COR-L47 (cell line): ENCODE measurements at places on chromosomes 7 and 10.
A peak's percentile ranks its signal among the peaks of the same experiment; 100 is the strongest.

DNA sequence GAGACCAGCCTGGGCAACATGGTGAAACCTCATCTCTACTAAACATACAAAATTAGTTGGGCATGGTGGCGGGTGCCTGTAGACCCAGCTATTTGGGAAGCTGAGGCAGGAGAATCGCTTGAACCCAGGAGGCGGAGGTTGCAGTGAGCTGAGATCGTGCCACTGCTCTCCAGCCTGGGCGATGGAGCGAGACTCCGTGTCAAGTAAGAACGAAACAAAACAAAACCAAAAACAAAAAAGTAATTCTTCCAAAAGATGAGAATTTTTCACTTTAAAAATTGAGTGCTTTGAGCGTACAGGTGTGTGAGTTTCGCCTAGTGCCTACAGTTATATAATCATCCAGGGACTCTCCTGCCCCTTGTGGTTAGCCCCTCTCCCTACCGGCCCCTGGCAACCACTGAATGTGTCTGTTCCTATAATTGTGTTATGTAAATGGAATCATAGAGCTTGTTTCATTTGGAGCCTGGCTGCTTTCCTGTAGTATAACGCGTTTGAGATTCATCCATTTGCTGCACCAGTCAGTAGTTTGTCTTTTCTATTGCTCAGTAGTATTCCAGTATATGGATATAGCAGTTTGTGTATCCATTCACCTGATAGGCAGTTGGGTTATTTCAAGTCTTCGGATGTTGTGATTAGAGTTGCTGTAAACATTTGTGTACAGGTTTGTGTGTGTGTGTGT, 80.0 kb downstream of the RBM33 start:
- DNase-seq: no peak

DNA sequence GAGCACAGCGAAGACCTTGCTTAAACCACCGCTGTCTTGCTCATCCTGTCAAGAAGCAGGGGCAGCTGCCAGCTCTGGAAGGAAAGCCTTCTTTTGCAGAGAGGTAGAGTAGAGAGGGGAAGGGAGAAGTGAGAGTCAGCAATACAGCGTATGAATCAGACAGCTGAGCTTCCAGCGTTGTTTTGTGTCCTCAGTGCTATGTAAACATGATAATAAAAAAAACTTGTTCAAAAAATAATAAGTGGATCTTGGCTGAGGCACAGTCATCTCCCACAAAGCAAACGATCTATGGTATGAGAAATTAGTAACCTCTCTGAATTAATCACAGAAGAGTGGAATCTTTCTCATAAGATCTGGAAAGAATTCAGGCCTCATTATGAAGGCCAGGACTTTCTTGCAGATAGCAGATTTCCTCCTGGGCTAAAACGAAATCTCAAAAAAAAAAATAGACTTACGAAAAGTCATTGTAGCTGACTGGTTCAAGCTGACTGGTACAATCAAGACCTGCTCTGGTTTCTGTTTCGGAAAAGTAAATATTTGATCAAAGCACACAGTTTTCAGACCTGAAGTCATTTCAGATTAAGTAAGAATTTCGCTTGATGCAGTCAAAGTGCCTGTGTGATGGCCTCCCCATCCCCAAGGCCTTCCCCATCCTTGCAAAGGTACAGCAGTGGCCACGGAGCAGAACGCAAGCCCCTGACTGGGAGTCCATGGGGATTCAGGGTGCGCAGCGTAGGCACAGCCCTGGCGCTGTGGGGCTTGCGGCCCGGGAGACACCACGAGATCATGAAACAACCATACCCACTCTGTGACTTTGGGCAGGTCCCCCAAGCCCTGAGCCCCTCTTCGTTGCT, 29.4 kb downstream of the CHST15 start:
- no peak for DNase-seq

GRCh38 chr7:85773116-85773728, 586.4 kb upstream of the SEMA3D start:
- no peak for DNase-seq

DNA sequence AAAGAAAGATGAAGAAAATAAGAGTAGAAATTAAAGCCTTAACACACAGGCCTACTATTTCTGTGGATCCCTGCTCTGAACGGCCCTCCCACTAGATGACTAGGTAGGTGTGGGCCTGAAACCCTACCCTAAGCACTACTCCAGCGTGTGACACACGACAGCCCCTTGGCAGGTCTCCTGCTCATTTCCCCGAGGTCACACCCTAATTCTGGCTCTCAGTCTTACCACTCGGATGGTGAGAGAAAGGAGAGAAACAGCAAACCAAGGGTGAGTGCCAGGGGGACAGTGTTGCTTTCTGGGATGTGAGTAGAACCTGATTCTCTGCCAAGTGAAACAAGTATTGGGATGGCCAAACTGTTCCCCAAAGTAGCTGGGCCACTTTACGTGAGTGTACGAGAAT, 12.1 kb downstream of the GALNTL5 start:
- DNase-seq: no peak

- DNase-seq: no peak
Measured at GRCh38 chr10:36425131-36425797, 700.1 kb upstream of the ANKRD30A start.

- DNase-seq: no peak
Measured at GRCh38 chr7:156753229-156753560, 112.6 kb downstream of the RNF32 start.

DNA sequence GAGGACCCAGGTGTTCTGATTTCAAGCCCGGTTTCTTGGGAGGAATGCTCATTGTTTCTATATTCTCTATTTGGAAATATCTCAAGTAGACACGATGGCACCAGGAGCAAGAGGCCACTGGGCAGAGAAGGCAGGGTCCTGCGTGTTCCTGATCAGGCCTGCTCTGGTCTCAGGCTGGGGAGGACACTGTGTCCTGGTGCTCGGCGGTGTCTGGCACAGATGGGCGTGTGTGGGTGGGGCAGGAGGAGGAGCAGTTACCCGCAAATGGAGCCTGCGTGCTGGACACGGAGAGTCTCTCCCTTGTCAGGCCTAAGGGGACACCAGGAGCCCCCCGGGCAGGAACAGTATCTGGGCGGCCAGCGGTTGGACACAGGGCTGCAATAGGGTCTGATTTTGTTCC, 25.9 kb upstream of the GOLGA7B start:
- no peak for DNase-seq

DNA sequence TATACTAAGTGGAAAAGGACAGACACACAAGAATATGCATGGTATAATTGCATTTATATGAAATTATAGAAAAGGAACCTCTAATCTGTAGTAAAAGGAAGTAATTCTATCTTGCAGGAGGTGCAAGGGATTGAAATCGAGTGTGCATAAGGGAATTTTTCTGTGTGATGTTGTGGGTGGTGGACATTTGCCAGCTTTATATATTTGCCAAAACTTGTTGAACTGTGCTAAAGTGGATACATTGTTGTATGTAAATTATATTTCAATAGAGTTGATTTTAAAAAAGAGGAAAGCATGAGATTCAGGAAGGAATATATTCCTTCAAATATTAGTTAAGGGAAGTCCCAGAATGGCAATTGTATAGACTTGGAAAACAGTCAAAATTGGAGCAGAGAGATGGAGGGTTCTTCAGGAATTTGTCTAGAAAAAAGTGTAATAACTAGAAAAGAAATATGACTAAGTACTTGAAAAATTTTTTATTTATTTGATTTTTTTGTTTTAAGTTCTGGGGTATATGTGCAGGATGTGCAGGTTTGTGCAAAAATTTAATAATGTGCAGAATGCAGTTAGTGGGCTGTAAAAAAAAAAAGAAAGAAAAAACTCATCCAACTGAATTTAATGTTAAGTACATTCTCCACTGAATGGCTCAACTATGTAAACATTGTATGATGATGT, 96.1 kb downstream of the ARL4A start:
- DNase-seq: no peak

DNA sequence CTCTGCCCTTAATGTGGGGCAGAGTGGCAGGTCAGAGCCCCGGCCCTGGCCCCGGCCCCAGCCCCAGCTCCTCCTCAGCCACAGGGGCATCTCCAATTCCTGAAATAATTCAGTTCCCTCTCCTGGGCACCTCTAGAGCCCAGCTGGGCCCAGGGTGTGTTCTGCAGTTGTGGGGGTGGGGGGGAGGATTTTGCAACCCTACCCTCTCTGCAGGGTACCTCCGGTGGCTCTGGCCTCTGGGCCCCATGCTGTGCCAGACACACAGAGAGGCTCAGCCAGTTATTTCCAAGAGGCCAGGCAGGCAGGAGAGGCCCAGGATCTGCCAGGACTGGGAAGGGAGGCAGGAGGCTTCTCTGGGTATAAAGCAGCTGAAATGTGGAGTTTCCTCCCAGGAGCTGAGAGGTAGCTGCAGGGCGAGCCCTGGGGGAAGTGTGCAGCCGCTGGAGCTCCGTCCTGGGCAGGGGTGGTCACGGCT, 47.9 kb downstream of the PWWP2B start:
- DNase-seq: peak; percentile 63

DNA sequence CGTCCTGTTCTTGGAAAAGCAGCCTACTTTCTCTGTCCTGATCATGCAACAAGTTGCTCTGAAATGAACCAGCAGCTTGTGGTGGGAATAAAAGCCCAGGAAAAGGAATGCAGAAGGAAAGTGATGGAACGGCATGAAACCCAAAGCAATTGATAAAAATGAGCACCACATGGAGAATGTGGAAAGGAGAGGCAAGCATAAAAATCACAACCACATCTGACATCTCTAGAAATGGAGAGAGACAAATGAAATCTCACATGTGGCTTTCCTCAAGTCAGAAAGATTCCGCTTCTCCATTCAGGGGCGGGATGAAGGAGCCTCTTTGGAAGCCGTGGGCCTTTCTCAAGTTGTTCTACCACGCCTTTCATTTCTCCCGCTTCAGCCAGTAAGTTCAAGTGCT, 631.7 kb upstream of the GALNT17 start:
- no peak for DNase-seq

DNA sequence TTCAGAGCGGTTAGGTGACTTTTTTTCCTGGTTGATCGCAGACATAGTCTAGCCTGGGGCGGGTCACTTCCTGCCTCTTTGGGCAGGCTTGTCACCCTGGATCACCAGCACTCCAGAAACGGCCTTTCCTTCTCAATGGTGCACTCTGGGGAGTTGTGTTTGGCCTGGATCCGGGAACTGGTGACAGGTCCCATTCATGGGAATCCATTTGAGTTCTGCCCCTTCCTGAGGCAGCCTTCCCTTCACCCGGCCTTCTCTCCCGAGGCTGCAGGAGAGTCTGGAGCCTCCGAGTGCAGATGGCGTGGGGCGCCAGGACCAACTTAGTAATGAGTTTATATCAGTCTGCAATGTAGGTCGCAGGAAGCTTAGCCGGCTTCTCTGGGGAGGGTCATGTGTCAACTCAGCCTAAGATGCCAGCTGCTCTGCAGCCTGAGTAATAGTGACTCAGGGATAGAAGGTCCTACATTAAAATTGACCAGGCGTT, 54.2 kb downstream of the TACR2 start:
- DNase-seq: no peak

- no peak for DNase-seq
Measured at GRCh38 chr7:29858191-29858951, 52.1 kb downstream of the WIPF3 start.

- DNase-seq: no peak
Measured at GRCh38 chr10:128263891-128264688, 137.9 kb upstream of the MKI67 start.

- DNase-seq: no peak
Measured at GRCh38 chr10:33238643-33239042, 95.8 kb downstream of the NRP1 start.

DNA sequence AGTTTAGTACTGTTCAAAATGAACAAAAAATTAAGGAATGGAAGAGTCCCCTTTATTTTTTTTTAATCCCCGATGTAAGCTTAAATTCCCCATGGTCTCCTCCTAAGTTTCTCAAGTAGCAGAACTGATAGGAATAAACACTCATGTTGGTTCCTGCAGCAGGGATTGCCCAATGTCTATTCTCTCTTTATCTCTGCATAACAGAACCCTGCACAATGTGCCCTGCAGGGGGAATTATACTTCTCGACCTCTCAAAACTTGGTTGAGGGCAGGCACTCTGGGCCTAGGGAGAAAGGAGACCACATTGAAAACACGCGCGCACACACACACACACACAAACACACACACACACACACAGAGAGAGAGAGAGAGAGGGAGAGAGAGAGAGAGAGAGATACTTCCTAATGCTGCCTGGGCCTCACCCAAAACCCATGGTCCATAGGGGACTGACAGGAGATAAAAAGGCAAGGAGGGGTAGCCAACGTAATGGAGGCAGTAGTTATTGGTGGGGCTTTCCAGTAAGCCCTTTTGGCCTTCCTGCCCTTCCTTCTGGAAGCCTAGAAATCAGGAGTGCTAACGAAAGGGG, 22.7 kb downstream of the JAZF1 start:
- no peak for DNase-seq

GRCh38 chr7:132580277-132580676, 4.0 kb upstream of the PLXNA4 start:
- no peak for DNase-seq

- no peak for DNase-seq
Measured at GRCh38 chr10:13139150-13139549, 22.2 kb upstream of the MCM10 start.

- DNase-seq: no peak
Measured at GRCh38 chr10:111233439-111233838, 156.6 kb downstream of the ADRA2A start.

GRCh38 chr7:143958781-143959180, 4.1 kb downstream of the OR2F1 start:
- DNase-seq: no peak

- no peak for DNase-seq
Measured at GRCh38 chr7:45986355-45987298, 65.6 kb upstream of the IGFBP3 start.

- DNase-seq: no peak
Measured at GRCh38 chr10:132506711-132507408, 30.7 kb upstream of the INPP5A start.

DNA sequence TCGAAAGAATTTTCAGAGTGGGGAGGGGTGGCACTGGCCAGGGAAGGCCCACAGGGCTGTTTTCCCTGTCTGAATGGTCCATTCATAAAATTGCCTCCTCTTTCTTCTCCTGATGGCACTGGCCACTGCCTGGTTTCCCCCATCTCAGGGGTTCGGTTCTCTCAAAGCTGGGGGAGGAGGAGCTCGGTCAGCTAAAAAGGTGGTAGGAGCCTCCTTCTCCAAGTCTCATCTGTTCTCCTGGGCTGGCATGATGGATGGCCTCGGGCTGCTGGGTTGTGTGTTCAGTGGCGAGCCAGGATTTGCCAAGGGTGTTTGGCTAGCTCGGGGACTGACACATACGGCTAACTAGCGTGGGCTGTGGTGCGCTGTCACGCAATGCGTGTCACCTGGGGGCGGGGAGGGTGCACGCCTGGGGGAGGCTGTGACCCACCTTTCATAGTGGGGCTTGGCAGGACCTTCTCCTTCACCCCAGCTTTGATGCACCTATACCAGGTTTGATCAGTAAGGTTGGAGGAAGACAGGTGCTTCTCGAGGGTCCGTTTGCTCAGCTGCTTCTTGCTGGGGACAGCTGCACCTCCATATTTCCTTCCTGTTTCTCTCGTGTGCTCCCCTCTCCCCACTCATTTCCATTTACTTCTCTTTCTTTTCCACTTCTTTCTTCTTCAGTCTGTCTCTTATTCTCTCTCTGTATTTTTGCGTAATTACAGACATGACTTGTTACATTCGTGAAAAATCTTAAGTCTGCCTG, 36.3 kb downstream of the RBM20 start:
- DNase-seq: no peak
